ENCODE measurements at places on chromosomes 6 and 20.
A peak's percentile ranks its signal among the peaks of the same experiment; 100 is the strongest.

DNA sequence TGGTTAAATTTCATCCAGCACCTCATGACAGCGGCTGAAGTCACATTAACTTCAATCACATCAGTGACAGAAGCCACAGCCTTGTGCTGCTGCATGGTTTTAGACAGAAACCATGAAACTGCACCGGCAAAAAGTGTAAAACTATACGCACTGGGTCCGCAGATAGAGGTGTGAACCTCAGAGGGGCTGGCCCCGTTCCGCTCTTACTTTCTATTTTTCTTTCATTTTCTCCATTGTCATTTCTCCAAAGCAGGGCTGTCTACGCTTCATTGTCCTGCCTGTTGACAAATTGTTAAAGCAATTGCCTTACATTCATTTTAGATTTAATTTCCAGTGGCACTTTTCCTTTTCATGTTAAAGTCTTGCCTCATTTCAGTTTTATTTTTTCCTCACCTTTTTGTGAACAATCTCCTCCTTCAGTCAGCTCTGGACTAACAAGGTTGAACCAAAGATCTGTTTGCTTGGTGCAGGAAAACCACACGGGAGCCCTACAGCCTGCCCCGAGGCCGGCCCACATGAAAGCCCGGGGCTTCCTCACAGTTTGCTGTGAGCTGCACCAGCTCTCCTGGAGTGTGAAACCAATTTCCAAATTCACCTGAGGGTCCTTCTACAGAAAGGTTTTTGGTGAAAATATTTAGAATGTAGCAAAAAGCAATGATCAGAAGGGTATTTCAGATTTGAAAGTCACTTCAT is 63.7 kb downstream of the PRR18 start:
- DNase-seq = no peak

- no peak for DNase-seq
Observed at GRCh38 chr20:17688965-17689364, 6.9 kb upstream of the RRBP1 start.

- no peak for DNase-seq
Observed at GRCh38 chr6:67885081-67886033, 749.7 kb upstream of the ADGRB3 start.

DNA sequence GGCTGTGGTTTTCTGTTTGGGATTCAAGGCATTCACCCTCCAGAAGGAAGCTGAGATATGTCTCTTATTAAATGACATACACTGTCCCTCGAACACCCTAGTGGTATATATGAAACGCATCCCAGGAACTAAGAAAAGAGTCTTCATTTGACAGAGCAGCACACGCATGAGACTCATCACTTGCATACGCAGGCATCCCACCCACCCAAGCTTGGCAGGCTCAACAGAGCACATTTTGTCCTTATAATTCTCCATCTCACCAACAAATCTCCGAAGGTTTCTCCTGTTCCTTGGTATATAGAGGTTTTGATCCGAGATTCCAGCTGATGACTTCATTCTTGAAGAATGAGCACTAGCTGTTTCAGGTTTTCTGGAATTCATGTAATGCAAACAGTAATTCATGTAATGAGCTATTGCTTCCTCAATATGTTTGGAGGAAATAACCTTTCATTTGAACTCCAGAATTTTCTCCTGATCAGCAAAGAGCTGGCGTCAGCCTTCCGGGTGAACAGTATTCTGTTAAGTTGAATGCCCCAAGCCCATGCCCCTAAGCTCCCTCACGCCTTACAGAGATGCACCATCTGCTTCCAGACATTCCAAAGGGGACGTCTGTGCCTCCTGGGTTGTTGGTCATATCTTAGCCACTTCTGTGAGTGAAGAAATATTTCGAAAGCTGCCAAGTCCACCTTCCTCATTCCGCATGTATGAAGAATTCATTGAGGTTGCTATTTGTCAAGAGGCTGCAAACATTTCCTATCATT is 66.0 kb upstream of the CDH4 start:
- no peak for DNase-seq

DNA sequence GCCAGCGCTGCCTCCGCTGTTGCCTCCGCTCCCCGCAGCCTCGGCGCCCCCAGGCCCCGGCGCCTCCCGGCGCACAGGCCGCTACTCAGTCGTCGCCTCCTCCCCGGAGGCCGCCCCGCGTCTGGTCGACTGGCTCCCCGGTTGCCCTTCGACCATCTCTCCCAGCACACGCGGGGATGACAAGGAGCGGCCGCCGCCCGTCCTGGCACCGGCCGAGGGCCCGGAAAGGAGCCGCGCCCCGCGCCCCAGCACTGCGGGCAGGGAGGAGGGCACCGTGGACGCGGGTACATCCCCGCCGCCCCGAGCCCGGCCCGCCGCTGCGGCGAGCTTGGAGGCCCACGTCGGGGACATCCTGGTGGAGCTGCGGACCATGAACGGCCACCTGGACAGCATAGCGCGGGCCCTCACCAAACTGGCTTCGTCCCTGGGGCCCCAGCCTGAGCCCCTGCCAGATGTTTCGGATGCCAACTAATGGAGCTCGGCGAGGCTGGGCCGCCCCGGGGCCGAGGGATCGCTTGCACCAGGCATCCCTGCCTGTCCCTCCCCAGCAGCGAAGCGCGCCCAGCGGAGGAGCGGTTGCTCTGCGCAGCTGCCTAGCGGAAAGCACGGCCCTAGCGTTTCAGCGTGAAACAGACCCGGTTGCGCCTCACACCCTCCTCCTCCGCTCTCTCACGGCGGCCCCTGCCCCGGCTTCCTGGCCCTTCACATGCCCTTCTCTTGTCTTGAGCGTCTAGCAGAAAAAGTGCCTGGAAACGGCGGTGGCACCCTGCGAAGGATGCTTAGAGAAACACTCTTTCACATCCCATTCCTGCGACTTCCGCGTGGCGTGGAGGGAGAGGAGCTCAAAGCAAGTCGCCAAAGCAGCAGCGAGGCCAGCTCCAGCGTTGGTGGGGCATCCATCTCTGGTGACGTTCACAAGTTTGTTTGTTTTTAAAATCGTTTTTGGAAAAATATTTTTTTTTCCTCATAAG is 285.8 kb upstream of the SUPT3H start:
- no peak for DNase-seq

DNA sequence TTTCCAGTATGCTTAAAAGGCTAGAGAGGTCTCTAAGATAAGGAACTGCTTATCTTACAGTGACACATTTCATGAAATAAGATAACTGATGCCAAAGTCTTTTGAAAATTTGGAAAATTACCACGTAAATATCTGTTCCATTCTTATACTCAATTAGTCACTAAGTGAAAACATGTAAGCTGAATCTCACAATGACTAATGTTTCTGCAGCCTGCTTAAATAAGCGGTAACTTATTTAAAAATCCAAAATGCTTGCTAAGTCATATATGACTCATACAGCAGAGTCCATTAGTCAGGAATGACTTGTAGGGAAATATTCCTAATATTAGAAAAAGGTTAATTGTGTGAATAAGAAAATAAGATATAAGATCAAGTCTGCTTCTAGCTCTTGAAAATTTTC is 27.8 kb upstream of the LGSN start:
- no peak for DNase-seq

DNA sequence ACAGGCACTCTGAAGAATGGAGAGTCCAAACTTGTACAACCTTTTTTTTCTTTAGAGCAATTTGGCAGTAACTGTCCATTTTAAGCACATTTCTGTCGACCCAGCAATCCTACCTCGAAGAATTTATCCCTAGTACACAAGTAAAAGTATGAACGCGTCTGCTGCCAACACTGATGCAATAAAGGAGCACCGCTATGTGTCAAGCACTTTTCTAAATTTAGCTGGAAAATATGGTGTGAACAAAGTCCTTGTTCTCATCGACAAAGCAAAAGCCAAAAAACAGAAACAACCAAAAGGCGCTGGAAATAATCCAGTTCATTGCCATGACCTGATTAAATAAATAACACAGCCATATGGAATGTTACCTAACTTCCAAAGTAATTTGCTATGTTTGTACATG is 1.1 kb downstream of the DPM1 start:
- DNase-seq = no peak

- DNase-seq = no peak
Observed at GRCh38 chr6:137176729-137177128, 3.3 kb upstream of the IL22RA2 start.

- peak; percentile 55 for DNase-seq
Observed at GRCh38 chr20:60869625-60870024, 382.4 kb upstream of the CDH4 start.

GRCh38 chr6:44133003-44133931 is 5.9 kb downstream of the TMEM63B start:
- no peak for DNase-seq

DNA sequence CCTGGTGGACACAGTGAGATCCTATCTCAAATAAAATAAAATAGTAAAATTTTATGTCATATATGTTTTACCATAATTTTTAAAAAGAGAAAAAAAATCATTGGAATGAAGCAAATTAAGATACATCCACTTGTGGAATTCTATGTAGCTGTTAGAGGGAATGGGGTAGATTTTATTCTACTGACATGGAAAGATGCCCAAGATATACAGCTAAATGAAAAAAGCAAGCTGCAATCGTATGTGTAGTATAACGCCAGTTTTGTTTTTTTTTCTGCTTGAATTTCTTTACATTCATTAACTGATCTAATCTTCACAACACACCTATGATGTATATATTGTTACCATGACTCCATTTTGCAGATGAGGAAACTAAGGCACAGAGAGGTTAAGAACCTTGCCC is 23.4 kb upstream of the RANBP9 start:
- DNase-seq = no peak

- DNase-seq = no peak
Observed at GRCh38 chr6:167689751-167690150, 137.0 kb upstream of the AFDN start.

GRCh38 chr6:70706491-70707123 is 38.9 kb downstream of the SMAP1 start:
- DNase-seq = no peak

DNA sequence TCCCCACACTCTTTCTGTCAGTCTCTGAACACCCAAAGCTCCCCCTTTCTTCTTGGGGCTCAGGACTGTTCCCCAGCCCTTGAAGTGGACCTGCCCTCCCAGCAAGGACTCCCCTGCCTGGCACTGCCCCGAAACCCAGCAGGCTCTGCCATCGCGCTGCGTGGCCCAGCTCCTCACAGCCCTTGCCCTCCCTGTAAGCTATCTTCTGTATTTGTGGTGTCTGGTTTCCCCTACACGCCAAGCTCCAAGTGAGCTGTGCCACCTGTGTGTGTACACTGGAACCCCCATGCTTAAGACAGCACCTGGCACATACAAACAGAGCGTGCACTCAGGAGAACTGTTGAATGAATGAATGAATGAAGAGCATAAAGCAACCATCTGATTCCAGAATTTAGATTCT is 57.7 kb downstream of the TMEM242 start:
- DNase-seq = no peak

- DNase-seq = no peak
Observed at GRCh38 chr6:12147557-12148316, 135.6 kb downstream of the HIVEP1 start.

DNA sequence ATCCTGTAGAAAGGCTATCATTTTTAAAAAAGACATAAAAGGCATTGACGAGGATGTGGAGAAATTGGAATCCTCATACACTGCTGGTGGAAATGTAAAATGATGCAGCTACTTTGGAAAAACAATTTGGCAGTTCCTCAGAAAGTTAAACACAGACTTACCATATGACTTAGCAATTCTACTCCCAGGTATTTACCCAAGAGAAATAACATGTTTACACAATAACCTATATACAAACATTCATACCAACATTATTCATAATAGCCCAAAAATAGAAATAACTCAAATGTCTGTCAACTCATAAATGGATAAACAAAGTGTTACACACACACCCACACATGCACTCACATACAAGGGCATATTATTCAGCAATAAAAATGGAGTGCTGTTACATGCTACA is 23.4 kb upstream of the CEP85L start:
- DNase-seq = no peak

GRCh38 chr6:10831609-10832008 is 6.7 kb downstream of the MAK start:
- DNase-seq = no peak

DNA sequence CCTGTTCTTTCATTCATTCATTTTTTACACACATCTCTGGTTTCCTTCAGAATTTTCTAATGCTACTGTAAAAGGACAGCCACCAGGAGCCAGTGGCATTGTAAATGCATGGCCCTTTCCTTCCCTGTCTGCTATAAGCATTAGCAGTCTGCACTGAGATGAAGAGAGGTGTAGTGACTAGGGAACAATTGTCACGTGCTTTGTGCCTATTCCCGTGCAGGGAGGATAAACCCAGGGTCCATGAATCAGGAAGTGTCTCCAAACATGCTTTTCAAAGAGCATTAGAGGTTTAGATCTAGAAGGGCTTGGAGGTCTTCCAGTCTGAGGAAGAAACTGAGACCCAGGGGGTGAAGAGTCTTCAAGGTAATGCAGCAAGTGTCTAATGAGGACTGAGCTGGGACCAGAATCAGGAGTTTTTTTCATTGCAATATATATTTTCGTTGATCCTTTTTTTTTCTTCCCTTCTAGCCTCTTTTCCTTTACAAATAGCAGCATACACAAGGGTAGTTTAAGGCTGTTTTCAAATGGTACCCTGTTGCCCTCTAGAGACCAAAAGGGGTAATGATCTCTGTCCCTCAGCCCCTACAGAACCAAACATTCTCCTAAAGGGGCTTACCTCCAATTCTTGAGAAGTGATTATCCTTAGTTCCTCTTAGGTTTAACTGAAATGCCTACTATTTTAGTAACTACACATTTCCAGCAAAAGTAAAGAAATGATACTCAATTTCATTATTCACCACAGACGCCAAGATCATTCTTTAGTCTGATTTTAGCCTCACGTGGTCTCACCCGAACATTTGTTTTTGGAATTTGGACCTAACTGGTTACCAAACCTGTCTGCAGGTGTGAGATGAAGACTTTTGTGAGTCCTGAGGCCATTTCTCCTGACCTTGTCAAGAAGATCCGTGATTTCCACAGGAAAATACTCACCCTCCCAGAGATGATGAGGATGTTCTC is 6.6 kb downstream of the TRIM15 start:
- peak; percentile 25 for DNase-seq

GRCh38 chr20:8774412-8774811 is 294.5 kb upstream of the PLCB4 start:
- no peak for DNase-seq

DNA sequence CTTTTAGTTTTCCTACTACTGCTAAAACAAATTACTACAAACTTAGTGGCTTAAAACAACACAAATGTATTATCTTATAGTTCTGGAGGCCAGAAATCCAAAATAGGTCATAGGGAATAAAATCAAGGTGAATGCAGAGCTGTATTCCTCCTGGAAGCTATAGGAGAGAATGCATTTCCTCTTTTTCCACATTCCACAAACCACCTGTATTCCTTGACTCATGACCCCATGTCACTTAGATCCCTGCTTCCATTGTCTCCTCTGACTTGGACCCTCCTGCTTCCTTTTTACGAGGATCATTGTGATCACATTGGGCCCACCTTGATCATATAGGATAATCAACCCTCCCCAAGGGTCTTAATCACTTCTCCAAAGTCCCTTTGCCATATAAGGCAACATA is 200.8 kb downstream of the KCNQ5 start:
- no peak for DNase-seq

Measured in vagina (tissue), 2 donors.